ENCODE measurements at places on chromosomes 3 and 15. TPM values are rescaled to one million over a fixed set of nuclear protein-coding genes. Genes with fewer than 3 reads are reported as not detected.

Gene SLC51B
- total RNA-seq = not detected

Gene CNOT10
- 45.1 TPM for total RNA-seq

Gene HRG
- total RNA-seq = 0.40 TPM

Gene FES
- total RNA-seq = 1.7 TPM

Gene CCDC9B
- 85.6 TPM for total RNA-seq

DNA sequence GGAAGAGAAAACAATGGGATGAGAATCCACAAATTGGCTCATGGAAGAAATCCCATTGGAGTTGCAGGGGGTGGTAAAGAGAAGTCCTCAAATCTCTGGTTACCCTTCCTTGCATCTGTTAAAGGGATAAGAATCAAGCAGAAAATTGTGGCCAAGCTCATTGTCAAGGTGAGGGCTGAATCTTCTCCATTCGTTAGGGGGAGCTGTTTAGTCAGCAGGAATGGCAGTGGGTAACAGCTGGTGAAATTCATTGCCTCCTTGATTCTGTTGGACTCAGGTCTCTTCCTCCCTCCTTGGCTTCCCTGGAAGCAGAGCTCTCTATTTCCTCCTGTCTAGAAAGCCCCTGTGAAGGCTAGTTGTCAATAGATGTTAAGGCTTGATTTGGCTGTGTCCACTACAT lies 343.1 kb upstream of the SEMA6D start:
- H3K27me3 ChIP-seq = no peaks in the 10 kb centered on the region
- no peak overlapping the region for H3K27ac ChIP-seq
- no peaks in the 10 kb centered on the region for H3K4me1 ChIP-seq
- H3K36me3 ChIP-seq = no peaks in the 10 kb centered on the region
- H3K4me3 ChIP-seq = no peak overlapping the region

GRCh38 chr3:126133606-126134005 lies 46.8 kb downstream of the ALDH1L1 start:
- no peak overlapping the region for H3K4me3 ChIP-seq
- H3K36me3 ChIP-seq = peaks cover 9% of the 10 kb centered on the region
- no peak overlapping the region for H3K27ac ChIP-seq
- H3K27me3 ChIP-seq = peaks cover 9% of the 10 kb centered on the region
- H3K4me1 ChIP-seq = peaks cover 15% of the 10 kb centered on the region
- peak; percentile 6 for DNase-seq

DNA sequence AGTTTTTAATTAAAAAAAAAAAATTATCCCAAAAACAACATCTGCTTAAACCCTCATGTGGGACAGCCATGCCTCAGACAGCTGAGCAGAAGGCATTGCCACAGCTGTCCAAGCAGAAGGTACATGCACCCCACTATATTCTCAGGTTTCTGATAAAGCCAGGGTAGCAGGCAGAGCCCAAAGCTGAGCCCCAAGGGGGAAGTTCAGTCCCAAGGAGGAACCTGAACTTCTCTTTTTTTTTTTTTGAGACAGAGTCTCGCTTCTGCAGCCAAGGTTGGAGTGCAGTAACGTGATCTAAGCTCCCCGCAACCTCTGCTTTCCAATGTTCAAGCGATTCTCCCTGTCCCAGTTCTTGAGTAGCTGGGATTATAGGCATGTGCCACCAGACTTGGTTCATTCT lies 33.2 kb downstream of the MKRN2 start:
- H3K4me1 ChIP-seq = peaks cover 7% of the 10 kb centered on the region
- no peak overlapping the region for H3K4me3 ChIP-seq
- peaks cover 53% of the 10 kb centered on the region for H3K36me3 ChIP-seq
- no peaks in the 10 kb centered on the region for H3K27me3 ChIP-seq
- H3K27ac ChIP-seq = no peak overlapping the region
- no peak for DNase-seq

DNA sequence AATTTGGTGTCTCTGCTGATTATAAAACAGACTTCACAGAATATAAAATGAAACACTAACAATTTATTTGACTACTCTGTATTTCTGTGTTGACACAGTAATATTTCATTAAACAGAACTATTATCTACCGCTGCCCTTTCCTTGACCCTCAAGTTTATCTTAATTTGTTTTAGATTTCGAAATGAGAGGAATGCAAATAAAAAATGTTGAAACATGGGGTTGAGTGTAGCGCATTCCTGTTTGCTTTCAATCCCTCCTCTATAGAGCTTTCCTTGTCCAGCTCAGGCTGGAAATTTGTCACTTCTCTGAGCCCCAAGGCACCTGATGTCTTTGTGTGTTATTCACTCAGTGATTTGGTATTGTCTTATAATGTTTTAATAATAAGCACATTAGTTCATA lies 550.2 kb downstream of the ZBBX start:
- no peaks in the 10 kb centered on the region for H3K27me3 ChIP-seq
- peak; percentile 52 for DNase-seq
- H3K36me3 ChIP-seq = no peaks in the 10 kb centered on the region
- no peak overlapping the region for H3K4me3 ChIP-seq
- H3K4me1 ChIP-seq = peaks cover 25% of the 10 kb centered on the region

GRCh38 chr15:62306851-62307504 lies 141.9 kb upstream of the C2CD4B start:
- H3K36me3 ChIP-seq = no peaks in the 10 kb centered on the region
- H3K4me1 ChIP-seq = peaks cover 15% of the 10 kb centered on the region

DNA sequence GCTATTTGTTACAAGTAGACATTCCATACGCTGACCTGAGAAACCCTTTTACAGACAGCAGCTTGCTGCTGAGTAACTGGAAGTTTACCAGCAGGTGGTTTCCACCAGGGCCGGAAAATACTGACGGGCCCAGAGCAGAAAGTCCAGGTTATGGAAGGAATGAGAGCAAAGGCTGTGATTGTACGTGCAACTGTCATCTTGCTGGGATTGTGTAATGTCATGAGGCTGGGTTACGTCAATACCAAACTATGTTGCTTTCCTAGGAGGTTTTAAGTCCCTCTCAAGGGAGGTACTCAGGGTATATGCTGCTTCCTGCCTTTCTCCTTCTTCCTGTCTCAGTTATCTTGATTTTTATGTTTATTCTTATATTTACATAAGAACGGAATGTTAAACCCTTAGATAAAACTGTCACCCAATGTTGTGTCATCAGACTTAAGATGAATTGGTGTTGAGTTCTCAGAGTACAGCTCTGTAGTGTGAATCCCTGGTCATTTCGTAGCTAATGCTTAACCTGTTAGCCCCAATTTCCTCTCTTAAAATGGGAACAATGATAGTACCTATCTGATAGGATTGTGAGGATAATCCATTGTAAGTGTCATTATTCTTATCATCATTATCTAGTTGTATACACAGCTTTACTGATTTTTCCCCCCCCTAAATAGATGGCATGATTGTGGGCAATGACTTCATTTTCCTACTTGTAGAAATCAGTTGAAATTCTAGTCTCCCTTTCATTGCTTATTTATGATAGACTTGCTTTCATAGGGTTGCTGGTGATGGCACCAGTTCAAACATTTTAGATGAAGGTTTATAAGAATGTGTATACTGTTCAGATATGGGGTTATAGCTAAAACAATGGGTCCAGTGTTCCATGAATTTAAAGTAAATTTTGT lies 101.4 kb downstream of the FNDC3B start:
- peaks cover 97% of the 10 kb centered on the region for H3K36me3 ChIP-seq
- H3K27me3 ChIP-seq = no peaks in the 10 kb centered on the region
- peak; percentile 89 for DNase-seq
- H3K4me3 ChIP-seq = peak overlapping the region; percentile 57

DNA sequence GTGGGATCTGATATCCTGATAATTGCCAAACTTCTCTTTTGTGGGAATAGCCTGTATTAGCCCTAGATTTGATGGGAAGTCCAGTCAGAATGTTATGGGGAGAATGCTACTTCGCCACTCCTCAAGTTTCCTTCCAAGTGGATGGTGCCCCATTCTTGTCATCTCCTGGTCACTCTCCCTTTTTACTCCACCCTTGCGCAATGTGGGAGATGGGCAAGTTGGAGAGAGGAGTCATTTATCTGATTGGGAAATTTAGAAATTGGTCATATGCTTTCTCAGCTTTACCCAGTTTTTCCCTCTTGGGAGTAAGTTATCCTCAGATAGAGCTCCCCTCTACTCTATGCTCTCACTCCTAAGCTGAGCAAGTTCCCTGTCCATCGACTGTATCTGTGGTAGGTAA lies 14.4 kb downstream of the FANCD2OS start:
- no peak overlapping the region for H3K4me3 ChIP-seq
- H3K36me3 ChIP-seq = peaks cover 4% of the 10 kb centered on the region
- no peak for DNase-seq
- H3K27ac ChIP-seq = no peak overlapping the region
- no peaks in the 10 kb centered on the region for H3K4me1 ChIP-seq

GRCh38 chr3:112382543-112383160 lies 49.7 kb downstream of the CD200 start:
- H3K27me3 ChIP-seq = no peaks in the 10 kb centered on the region
- no peak overlapping the region for H3K4me3 ChIP-seq
- H3K36me3 ChIP-seq = no peaks in the 10 kb centered on the region

- DNase-seq = no peak
- H3K27ac ChIP-seq = no peak overlapping the region
- no peaks in the 10 kb centered on the region for H3K36me3 ChIP-seq
- H3K4me1 ChIP-seq = no peaks in the 10 kb centered on the region
Measured at GRCh38 chr3:23840521-23840920, 34.8 kb downstream of the UBE2E1 start.

- peak; percentile 76 for DNase-seq
- H3K36me3 ChIP-seq = no peaks in the 10 kb centered on the region
- no peak overlapping the region for H3K4me3 ChIP-seq
- H3K4me1 ChIP-seq = peaks cover 13% of the 10 kb centered on the region
Measured at GRCh38 chr15:66566963-66567531, 1.2 kb upstream of the LCTL start.

DNA sequence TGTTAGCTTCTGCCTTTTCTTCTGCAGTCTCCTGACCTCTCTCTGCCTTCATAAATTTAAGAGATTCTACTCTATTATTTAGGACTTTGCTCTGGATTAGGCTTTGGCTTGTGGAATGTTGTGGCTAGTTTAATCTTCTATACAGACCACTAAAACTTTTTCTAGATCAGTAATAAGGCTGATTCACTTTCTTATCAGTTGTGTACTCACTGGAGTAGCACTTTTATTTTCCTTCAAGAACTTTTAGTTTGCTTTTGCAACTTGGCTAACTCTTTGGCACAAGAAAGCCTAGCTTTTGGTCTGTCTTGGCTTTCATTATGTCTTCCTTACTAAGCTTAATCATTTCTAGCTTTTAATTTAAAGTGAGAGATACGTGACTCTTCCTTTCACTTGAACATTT lies 265.5 kb upstream of the TBC1D5 start:
- DNase-seq = no peak
- no peaks in the 10 kb centered on the region for H3K36me3 ChIP-seq
- peaks cover 6% of the 10 kb centered on the region for H3K4me1 ChIP-seq
- no peaks in the 10 kb centered on the region for H3K27me3 ChIP-seq
- H3K27ac ChIP-seq = no peak overlapping the region

DNA sequence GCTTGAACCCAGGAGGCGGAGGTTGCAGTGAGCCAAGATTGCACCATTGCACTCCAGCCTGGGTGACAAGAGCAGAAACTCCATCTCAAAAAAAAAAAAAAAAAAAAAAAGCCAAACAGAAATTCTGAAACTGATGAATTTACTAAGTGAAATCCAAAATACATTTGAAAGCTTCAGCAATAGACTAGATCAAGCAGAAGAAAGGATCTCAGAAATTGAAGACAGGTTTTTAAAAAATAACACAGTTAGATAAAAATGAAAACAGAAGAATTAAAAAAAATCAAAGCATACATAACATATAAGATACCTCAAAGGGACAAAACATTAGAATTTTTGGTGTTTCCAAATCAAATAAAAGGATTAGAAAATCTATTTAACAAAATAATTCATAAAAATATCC lies 114.4 kb downstream of the TP63 start:
- H3K27me3 ChIP-seq = no peaks in the 10 kb centered on the region
- no peak overlapping the region for H3K4me3 ChIP-seq
- H3K4me1 ChIP-seq = no peaks in the 10 kb centered on the region
- H3K27ac ChIP-seq = no peak overlapping the region
